ENCODE measurements at places on chromosomes 3 and 15. TPM values are rescaled to one million over a fixed set of nuclear protein-coding genes. Genes with fewer than 3 reads are reported as not detected.

OR4M2 gene
- total RNA-seq, result not detected

IQCF5 gene
- total RNA-seq, result not detected

RHOV gene
- 0.07 TPM for total RNA-seq

DLL4 gene
- total RNA-seq, result 0.07 TPM

BFSP2 gene
- not detected for total RNA-seq

KIF7 gene
- total RNA-seq, result 14.3 TPM

RFTN1 gene
- 52.8 TPM for total RNA-seq

OTOL1 gene
- not detected for total RNA-seq

ATP13A5 gene
- not detected for total RNA-seq

FAM227B gene
- 4.3 TPM for total RNA-seq

APOD gene
- 0.23 TPM for total RNA-seq

DPH6 gene
- total RNA-seq, result 11.9 TPM

ZNF280D gene
- total RNA-seq, result 22.3 TPM

CCDC9B gene
- total RNA-seq, result 91.9 TPM

GOLGA6L4 gene
- 1.1 TPM for total RNA-seq

VIPR1 gene
- total RNA-seq, result 2.2 TPM

ADAMTSL3 gene
- 1.6 TPM for total RNA-seq

GABRB3 gene
- total RNA-seq, result 1.3 TPM

CAPN7 gene
- 49.4 TPM for total RNA-seq

ADCY5 gene
- 0.13 TPM for total RNA-seq

SOX14 gene
- total RNA-seq, result not detected

RTP4 gene
- 0.59 TPM for total RNA-seq

GHRL gene
- not detected for total RNA-seq

CHRNA5 gene
- 0.78 TPM for total RNA-seq
